Natural killer cell treated with Interleukin-12 subunit alpha and Interleukin-12 subunit beta and Interleukin-15 and Interleukin-18, amount 100 ng/mL, for 72 hours (primary cell): ENCODE measurements at places on chromosomes 1 and 21. TPM values are rescaled to one million over a fixed set of nuclear protein-coding genes. Genes with fewer than 3 reads are reported as not detected.

Gene RAB3B
- total RNA-seq: 0.08 TPM

Gene MYBPH
- total RNA-seq: not detected

DNA sequence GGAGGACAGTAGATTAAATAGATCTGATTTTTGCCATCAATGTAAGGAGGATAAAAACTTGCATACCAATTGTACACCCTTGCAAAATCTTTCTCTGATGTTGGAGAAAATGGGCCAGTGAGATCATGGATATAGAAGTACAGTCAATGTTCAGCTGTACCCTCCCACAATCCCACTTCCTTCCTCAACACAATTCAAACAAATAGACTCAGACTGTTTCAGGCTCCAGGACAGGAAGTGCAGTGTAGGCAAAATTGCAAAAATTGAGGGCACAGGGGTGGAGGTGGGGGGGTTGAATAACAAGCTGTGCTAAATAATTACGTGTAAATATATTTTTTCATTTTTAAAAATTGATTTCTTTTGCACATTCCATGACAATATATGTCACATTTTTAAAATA is 3.9 kb upstream of the IFI44 start:
- DNase-seq: no peak

- no peak for DNase-seq
These were observed 34.6 kb downstream of the NRDC start for GRCh38 chr1:51843948-51844347.

- DNase-seq: no peak
These were observed 841 bp downstream of the POFUT2 start for GRCh38 chr21:45286671-45287437.

DNA sequence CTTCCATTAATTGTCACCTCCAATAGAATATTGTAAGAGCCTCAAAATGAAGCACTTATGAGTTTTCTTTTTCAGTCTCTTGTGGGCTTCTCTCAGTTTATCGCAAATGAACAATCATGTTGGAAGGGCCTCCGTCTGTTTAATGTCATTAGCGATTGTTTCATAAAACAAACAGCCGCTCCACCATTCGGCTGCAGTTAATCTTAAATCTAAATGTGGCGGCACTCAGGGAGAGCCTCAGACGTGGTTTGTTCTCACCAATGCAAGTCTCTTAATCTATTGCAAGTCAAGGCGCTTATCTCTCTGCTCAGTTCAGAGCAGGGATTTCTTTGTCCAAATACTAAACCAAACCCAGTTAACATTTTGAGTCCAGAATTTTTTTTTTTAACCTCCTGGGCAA is 34.9 kb upstream of the ESRRG start:
- DNase-seq: no peak

DNA sequence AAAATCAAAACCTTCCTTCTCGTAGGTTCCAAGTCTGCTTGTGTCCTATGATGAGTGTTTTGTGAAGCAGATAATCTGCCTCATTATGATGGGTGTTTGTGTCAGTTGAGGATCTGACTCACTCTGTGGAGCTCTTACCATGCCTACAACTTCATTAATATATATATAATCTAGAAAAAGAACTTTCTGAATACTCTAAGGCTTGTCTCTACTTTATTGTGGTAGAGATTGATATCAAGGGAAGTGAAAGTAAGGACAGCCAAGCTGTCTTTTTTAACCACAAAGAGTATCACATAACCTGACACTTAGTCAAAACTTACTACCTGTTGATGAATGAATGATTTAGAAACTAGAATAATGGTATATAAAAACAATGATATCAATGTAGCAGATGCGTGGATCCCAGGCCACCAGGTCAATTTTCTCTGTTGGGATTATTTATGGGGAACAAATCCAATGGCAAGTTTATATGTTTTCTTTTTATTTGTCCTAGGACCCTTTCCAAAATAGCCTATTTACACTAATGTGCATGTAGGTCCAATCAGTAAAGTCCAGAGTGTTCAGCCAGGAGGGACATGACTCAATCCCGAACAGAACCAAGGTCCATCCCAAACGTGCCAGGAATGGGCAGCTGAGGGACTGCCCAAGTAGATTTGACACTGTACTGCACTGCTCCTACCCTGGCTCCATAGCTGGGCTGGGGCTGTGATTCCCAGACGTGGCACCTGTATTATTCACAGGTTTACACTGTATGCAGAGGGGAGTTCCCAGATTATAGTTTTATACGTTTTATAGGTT is 182.3 kb upstream of the GREM2 start:
- DNase-seq: no peak

DNA sequence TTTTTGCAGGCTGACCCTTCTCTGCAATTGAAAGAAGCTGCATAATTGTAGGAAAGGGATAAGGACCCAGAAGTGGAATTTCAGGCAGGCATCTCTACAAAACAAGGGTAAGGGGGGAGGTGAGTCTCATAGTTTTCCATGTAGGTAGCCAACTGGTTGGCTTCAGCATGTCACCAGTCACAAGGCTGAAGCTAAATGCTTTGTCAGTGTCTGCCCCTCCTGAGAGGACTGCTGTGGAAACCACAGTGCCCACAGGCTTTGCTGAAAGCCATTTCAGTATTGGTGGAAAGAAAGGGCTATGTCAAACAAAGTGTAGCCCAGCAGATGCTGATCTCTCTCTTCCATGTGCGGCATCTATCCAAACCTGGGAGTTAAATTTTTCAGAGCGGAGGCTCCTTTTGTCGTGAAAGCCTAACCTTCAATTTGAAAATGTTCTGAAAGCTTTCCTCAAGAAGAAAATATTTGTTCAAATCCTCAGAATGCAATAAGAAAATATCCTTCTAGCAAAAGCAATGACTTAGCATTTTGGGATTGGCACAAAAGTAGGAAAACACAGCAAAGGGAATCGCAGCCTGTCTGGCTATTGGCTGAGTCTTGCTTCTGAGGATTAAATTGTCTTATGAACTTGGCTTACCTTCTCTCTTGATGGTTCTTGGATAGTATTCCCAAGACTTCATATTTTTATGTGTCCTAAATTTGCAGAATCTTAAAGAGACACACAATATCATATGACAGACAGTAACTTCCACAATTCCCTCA is 591.7 kb downstream of the PLPP3 start:
- no peak for DNase-seq

- DNase-seq: no peak
These were observed 218.8 kb downstream of the RGS7 start for GRCh38 chr1:241138248-241138647.

- DNase-seq: no peak
These were observed 79.7 kb downstream of the PDE9A start for GRCh38 chr21:42733037-42733627.
